ENCODE measurements at places on chromosomes 11 and 22.

GRCh38 chr11:623349-623869, 1.3 kb downstream of the CDHR5 start:
- no peak for DNase-seq

GRCh38 chr11:22512457-22512856, 113.2 kb downstream of the FANCF start:
- no peak for DNase-seq

- no peak for DNase-seq
Measured at GRCh38 chr22:45290410-45290936, 5.7 kb downstream of the UPK3A start.

DNA sequence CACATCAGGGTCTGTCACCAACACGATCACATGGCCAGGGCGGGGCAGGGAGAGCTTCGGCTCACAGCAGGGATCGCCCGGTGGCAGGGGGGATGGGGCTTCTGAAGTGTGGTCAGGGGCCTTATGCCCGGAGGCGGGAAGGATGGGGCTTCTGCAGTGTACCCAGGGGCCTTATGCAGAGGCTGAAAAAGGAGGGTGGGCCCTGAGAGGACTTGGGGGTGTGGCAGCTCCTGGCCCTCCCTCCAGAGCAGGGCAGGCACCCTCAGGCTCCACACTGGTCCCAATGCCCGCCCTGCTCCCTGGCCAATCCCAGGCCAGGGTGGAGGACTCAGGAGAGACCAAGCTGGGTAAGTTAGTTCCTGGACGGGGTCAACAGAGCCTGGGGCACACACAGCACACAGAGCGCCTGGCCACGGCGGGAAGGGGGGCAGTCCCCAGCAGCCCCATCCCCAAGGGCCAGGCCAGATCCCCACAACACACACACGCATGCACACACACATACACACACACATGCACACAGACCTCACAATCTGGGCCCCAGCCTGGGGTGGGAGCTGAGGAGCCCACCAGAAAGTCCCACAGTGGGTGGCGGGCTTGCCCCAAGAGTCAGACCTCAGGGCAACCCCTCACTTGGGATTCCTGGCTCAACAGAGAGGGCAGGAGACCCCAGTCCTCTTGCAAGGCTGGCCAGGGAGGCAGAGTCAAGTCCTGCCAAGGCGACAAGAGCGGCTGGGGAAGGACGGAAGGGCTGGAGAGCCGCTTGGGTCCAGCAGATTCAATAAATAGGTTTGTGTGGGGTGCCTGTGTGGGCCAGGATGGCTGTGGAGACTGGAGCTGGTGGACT, 1.1 kb upstream of the CEND1 start:
- DNase-seq, result no peak

DNA sequence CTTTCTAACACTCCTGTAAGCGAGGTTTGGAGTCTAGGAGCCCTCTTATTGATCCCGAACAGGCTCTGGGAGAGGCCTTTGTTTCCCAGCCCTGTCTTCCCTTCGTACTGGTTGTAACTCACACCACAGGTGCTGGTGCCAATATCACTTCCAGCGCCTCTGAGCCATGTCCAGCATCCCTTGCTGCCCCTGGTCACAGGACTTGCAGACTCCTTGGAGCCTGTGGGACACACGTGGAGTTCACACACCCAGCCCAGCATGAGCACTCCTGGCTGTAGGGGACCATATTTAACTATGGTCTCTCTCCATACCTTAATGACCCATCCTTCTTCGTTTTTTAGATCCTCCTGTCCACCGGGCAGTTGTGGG, 2.2 kb downstream of the ZBTB16 start:
- DNase-seq, result no peak

- no peak for DNase-seq
Measured at GRCh38 chr22:26777156-26777801, 119.9 kb downstream of the MIAT start.

DNA sequence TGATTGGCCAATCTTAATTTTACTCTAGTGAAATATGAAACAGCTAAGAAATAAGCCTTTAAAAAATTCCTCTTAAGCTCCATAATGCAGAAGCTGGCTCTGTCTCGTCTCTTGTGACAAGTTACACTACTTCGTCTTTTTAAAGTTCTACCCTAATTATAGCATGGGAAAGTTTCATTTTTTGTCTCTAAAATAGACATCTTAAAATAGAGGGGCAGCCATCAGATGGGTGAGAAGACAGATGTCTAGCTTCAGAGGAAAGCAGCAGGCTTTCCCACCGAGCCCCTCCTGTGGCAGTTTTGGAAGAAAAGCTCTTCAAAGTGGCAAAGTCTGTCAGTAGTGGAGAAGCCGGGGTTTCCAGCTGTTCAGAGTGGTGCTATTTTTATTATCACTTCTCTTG, 39.5 kb downstream of the XRRA1 start:
- DNase-seq, result no peak

- no peak for DNase-seq
Measured at GRCh38 chr11:62182147-62182891, 7.7 kb upstream of the SCGB1D1 start.

All from activated CD4-positive, alpha-beta T cell treated with anti-CD3 and anti-CD28 coated beads for 24 hours (primary cell).